HT-29 (cell line): ENCODE measurements at places on chromosomes 1 and 21.

DNA sequence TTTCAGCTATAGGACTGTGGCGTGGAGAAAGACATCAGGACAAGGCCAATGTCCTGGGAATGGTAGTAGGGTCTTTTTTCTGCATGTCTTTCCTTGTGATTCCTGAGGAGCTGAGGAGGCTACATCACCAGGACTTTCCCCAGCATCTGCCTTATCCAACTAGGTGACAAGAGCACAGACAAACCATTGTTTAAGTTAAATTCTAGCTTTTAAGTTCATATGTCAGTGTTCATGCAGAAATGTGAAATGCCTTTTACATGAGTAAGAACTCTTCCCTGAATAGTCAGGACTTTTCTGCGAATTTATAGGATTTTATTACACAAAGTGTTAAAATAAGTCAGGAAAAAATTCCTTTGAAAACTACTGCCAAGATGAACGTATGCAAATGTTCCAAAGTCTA, 154.2 kb downstream of the PTGER3 start:
- DNase-seq: no peak

- DNase-seq: no peak
Measured at GRCh38 chr1:105102371-105102770, 1352.7 kb downstream of the AMY1C start.

DNA sequence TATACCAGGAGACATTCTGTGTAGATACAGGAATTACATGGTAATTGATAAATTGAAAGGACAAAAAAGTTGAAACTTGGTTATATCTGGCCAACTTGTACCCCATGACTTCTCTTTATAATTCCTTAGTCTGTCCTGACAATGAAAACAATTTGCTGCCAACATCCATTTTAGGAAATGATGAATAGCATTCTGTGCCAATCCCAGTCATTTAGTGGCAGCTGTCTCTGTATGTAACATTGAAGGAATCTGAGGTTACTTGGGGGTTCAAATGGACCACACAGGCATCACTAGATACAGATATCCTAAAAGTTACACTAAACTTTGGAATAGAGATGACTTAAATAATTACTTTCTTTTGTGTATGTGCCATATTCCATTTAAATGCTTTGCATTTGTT, 38.2 kb downstream of the DHX9 start:
- no peak for DNase-seq

GRCh38 chr1:242219298-242219901, 220.5 kb upstream of the MAP1LC3C start:
- DNase-seq: no peak

DNA sequence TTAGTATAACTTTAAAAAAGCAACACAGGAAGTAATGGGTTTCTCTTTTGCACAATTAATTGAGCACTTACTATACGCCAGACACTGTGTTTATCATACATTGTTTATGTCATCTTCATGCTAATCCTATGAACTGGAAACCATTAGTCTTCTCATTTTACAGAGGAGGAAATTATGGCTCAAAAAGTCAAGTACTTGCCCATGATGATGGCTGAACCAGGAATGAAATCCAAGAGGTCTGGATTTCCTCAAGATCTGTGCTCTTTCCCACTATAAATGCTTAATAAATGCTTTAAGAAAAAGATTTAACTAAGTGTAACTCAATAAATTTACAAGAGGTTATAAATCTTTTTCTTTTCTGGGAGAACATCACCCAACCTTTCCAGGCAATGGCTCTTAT, 303.7 kb upstream of the RRP15 start:
- no peak for DNase-seq

DNA sequence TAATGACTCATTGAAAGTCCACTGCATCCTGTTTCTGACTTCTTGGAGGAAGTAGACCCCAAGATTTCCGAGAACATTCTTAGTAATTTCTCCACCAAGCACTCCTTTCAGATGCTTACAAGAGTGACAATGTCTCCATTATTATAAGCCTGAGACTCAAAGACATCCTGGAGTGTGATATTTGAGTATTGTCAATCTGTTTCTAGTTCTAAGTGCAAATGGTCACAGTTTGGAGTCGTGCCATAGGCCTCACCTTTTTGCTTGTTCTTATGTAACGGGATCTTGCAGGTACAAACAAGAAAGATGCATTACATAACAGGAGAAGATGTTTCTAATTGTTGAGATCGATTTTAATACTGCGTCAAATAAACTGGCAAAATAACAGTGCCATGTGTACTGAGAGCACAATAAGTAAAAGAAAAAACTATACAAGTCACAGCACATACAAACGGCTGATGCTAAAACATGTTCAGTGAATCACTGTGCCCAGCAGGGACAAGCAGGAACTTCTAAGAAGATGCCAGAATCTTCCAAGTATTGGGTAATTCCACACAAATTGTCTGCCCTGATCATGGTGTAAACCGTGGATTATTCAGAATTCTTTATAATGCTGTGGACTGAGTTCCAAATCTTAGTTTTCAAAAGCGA, 54.1 kb downstream of the CD2 start:
- DNase-seq: no peak

DNA sequence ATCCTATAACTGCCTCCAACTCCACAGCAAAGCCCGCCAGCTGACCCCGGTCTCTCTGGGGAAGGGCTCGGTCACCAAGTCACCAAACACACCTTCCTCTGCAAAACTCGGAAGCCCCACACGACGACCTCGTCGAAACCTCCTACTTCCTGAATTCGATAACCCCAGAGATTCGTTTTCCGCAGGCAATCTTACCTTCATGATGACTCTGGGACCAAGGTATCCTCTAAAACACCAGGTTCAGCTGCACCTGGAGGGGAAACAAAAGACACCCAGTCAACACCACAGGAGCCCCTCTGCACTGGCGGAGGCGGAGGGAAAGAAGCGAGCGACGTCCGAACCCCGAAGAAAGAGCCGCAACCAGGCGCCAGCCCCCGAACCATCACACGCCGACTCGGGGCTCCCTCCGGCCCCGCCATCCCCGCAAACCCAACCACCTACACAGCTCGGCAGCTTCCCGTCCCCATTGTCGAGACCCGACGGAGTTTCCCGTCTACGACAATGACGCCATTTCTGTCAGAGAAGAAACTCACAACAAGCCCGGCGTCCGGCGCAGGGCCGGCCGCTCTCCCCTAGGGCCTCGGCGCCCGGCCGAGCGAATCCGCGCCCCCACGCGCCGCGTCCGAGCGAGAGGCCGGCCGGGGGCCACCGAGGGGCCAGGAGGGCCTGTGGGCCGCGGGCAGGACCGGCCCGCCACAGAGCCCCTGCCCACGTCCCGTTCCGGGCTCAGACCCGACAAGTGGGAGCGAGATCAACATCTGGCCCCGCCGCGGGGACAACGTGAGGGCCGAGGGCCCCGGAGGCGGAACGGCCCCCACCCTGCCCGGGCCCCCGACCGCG, 1.0 kb downstream of the ARID4B start:
- peak; percentile 47 for DNase-seq

- peak; percentile 70 for DNase-seq
Measured at GRCh38 chr1:41341772-41342562, 19.3 kb upstream of the FOXO6 start.
